NK-92 treated with Interleukin-12 subunit alpha and Interleukin-12 subunit beta, amount 100 ng/mL, for 24 hours (cell line): ENCODE measurements at places on chromosomes 4 and X.

- DNase-seq: no peak
These were observed 184.5 kb downstream of the ARHGAP10 start for GRCh38 chr4:147916351-147916750.

DNA sequence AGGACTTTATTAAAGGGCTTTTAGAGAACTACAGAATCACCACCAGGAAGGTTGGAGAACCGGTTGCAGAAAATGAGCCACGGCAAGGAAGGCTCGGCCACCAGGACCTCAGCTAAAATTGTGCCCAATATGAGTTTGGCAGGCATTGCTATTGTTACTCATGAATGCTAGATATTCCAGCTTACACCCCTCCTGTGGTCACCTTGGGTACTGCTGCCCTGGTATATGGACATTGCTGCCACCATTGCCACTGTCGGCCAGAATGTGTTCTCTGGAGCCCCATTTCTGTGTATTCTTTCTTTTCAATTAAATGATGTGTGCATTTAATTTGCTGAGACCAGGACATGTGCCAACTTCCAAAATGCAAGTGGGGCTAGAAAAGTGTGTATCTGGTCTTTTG, 626.7 kb upstream of the BOD1L1 start:
- no peak for DNase-seq

- DNase-seq: no peak
These were observed 9.2 kb upstream of the SLC25A43 start for GRCh38 chrX:119389871-119390501.

DNA sequence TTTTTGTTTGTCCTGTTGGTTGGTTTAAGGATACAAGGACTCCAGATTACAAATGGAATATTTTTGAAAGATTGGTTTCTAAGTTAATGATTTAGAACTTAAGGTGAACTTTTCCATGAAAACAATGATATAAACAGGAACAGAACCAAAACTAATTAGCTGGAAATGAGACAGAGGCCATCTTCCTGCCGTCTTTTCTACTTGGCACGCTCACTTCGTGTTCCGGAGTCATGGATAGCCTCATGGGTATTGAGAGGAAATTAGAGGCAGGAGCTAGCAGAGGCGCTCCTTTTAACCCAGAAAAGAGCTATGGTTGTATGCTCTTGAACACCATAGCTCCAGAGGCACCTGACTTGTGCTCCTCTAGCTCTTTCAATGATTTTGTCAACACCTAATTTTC, 2.4 kb downstream of the FAM241A start:
- DNase-seq: no peak

- no peak for DNase-seq
These were observed 40.4 kb downstream of the CCDC158 start for GRCh38 chr4:76380561-76380960.

DNA sequence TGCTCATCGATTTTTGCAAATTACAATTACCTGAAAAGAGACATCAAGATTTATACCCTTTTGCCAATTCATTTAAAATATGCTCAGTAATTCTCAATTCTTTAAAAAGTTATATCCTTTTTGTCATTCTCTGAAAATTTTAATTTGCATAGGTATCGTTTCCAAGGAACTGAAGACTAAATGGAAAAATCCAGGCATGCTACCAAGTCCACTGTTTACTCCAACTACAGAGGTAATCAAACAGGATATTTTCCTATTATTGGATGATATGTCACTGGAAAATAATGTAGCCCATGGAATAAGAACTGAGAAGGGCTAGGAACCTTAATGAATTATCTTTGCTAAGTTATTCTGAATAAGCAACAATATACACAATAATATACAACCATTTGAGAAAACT, 132.7 kb downstream of the THOC2 start:
- no peak for DNase-seq

DNA sequence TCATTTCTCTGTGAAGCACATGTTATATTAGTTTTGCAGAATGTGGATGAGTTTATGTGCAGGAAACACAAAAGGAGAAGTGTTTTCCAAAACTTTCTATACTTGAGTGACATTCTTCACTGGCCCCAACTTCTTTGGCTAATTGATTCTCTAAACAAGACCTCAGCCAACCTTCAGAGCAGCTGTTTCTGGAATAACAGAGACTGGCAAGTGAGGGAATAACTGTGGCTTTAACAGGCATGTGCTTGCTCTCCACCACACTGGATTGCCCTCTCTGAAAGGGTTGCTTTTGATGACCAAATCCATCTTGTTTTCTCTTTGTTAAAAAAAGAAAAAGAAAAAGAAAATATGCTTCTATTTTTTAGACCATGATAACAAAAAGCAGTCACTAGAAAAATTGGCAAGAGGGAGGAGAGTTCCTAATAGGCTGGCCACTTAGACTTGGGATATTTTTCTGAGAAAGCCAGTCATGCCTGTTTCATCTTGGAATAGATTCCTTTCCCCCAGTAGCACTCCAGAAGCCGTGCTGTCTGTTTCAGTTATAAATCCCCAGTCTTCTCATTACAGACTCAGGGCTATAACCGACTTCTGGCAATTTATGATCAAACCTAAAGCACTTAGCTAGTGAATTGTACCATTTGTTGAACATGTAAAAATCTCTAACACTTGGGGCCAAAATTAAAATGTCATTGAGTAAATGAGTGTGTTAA, 295.0 kb upstream of the NR3C2 start:
- no peak for DNase-seq

DNA sequence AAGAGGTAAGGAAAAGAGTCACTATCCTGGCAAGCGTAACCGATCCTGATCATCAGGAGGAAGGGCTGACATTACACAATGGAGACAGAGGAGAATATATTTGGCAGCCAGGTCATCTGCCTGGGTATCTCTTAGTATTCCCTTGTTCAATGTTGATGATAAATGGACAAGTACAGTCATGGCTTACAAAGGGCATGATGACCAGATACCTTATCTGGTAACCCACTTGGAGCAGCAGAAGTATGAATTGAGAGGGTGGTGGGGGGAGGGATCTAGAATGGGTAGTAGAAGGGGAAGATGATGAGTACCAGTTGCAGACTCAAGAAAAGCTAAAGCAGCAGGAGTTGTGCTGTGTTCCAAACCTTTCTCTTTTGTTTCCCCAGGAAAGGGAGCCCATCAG, 17.3 kb downstream of the F8 start:
- no peak for DNase-seq
